ENCODE measurements at places on chromosomes 5 and 9.

DNA sequence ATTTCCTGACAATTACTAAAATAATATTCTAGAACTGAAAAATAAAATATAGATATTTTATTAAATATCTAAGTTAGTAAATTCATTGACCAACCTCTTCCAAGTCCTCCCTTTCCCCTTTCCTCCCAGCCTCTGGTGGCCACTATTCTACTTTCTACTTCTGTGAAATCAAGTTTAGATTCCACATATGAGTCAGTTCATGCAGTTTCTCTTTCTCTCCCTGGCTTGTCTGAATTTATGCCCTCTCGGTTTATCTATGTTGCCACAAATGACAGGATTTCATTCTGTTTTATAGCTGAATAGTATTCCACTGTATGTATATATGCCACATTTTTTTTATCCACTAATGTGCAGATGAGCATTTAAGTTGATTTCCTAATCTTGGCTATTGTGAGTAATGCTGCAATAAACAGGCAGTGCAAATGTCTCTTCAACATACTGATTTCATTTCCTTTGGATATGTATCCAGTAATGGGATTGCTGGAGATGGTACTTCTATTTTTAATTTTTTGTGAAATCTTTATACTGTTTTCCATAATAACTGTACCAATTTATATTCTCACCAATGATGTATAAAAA, 52.3 kb downstream of the WDR36 start:
- H3K4me3 ChIP-seq: no peak overlapping the region
- peaks cover 1% of the 10 kb centered on the region for H3K27me3 ChIP-seq
- H3K4me1 ChIP-seq: no peaks in the 10 kb centered on the region
- DNase-seq: no peak
- no peaks in the 10 kb centered on the region for H3K36me3 ChIP-seq

DNA sequence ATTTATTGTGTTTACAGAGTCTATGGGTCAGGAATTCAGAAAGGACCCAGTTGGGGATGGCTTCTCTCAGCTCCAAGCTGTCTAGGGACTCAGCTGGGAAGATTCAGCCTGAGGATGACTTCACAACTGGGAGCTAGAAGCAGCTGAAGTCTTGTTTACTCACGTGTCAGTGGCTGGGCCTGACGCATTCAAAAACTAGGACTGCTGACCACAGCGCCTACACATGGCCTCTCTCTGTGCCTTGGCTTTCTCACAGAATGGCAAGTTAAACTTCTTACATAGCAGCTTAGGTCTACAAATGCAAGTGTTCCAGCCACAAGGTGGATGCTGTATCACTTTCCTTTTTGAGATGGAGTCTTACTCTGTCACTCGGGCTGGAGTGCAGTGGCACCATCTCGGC, 16.3 kb upstream of the PPP2CA start:
- H3K4me1 ChIP-seq: no peaks in the 10 kb centered on the region
- no peak overlapping the region for H3K27ac ChIP-seq
- H3K4me3 ChIP-seq: no peak overlapping the region
- no peaks in the 10 kb centered on the region for H3K27me3 ChIP-seq
- no peaks in the 10 kb centered on the region for H3K36me3 ChIP-seq
- no peak for DNase-seq

- H3K36me3 ChIP-seq: no peaks in the 10 kb centered on the region
- no peak overlapping the region for H3K27ac ChIP-seq
- H3K4me1 ChIP-seq: peaks cover 2% of the 10 kb centered on the region
Observed at GRCh38 chr9:14271093-14271673, 42.8 kb downstream of the NFIB start.

GRCh38 chr5:56827924-56828323, 12.6 kb downstream of the MAP3K1 start:
- no peak overlapping the region for H3K4me3 ChIP-seq
- H3K36me3 ChIP-seq: no peaks in the 10 kb centered on the region
- peaks cover 76% of the 10 kb centered on the region for H3K4me1 ChIP-seq
- H3K27me3 ChIP-seq: no peaks in the 10 kb centered on the region

DNA sequence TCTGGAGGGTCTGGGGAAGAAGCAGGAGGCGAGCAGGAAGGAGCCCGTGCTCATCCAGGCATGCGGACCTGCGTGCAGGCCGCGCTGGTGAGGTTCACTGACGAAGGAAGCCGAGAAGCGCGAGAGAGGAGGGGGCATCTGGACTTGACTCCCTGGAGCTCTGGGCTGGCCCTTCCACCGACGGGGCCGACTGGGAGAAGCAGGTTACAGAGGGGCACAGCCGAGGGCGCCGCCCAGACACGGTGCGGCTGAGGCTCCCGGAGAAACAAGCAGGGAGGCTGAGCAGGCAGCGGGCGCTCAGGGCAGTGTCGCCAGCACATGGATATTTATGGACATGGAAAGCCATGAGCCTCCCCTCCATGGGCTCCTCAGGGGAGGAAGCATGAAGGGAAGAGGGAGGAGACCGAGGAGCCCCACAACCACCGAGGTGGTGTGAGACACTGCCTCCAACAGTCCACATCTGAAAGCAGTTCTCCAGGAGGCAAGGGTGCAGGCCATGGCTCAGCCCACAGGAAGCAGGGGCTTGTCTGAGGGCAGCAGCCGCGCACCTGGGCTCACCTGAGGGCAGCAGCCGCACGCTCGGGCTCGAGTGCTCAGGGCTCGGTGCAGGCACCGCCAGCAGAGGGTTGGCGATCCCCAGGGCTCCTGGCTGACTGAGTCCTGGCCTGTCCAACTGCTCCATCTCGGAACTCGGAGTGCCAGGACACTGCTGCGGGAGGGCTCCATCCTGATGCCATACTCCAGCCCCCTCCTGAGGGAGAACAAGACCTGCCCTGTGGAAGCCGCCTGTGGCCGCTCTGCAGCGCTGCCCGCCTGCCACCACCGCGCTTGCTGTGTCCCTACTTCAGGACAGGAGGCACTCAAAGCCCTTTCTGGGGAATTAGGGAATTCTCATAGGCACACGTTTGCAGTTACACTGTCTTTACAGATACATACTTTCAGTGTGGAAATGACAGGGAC, 15.7 kb upstream of the INPP5E start:
- H3K4me3 ChIP-seq: no peak overlapping the region
- no peaks in the 10 kb centered on the region for H3K27me3 ChIP-seq
- no peak overlapping the region for H3K27ac ChIP-seq
- no peaks in the 10 kb centered on the region for H3K4me1 ChIP-seq
- H3K36me3 ChIP-seq: peaks cover 42% of the 10 kb centered on the region

GRCh38 chr5:150645070-150645700, 4.7 kb downstream of the SYNPO start:
- no peak overlapping the region for H3K27ac ChIP-seq
- no peak overlapping the region for H3K4me3 ChIP-seq
- no peaks in the 10 kb centered on the region for H3K36me3 ChIP-seq
- H3K4me1 ChIP-seq: no peaks in the 10 kb centered on the region
- peaks cover 2% of the 10 kb centered on the region for H3K27me3 ChIP-seq

DNA sequence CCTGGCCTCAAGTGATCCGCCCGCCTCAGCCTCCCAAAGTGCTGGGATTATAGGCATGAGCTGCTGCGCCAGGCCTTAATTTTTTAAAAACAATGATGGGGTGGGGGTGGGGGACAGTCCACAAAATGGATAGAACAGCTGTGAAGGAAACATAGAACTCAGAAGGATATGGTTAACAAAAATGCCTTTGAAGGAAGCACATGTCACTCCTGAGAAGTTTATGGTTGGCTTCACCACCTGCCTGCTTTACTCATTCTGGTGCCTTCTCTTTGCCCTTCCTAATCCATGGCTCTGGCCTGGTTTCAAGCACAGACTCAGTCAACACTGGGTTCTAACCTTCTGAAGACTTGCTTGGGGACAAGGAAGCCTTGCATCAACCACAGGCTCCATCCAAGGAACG, 10.3 kb downstream of the BAG1 start:
- H3K36me3 ChIP-seq: peaks cover 58% of the 10 kb centered on the region
- no peak for DNase-seq
- H3K4me3 ChIP-seq: no peak overlapping the region
- H3K27ac ChIP-seq: no peak overlapping the region

- no peak for DNase-seq
- H3K4me1 ChIP-seq: peaks cover 95% of the 10 kb centered on the region
- H3K36me3 ChIP-seq: peaks cover 26% of the 10 kb centered on the region
Observed at GRCh38 chr5:132434416-132435286, 55.9 kb downstream of the IRF1 start.

- no peak overlapping the region for H3K27ac ChIP-seq
- no peak for DNase-seq
- no peaks in the 10 kb centered on the region for H3K4me1 ChIP-seq
- H3K36me3 ChIP-seq: no peaks in the 10 kb centered on the region
- no peak overlapping the region for H3K4me3 ChIP-seq
Observed at GRCh38 chr5:2261004-2261703, 378.4 kb upstream of the IRX4 start.

- H3K27ac ChIP-seq: no peak overlapping the region
- H3K4me3 ChIP-seq: no peak overlapping the region
- H3K4me1 ChIP-seq: peaks cover 11% of the 10 kb centered on the region
- no peaks in the 10 kb centered on the region for H3K36me3 ChIP-seq
Observed at GRCh38 chr5:10310066-10310779, 2.5 kb upstream of the CMBL start.

- H3K27me3 ChIP-seq: no peaks in the 10 kb centered on the region
- H3K4me1 ChIP-seq: no peaks in the 10 kb centered on the region
- H3K27ac ChIP-seq: no peak overlapping the region
- H3K4me3 ChIP-seq: no peak overlapping the region
- no peaks in the 10 kb centered on the region for H3K36me3 ChIP-seq
Observed at GRCh38 chr5:136432705-136433104, 67.4 kb upstream of the TRPC7 start.

DNA sequence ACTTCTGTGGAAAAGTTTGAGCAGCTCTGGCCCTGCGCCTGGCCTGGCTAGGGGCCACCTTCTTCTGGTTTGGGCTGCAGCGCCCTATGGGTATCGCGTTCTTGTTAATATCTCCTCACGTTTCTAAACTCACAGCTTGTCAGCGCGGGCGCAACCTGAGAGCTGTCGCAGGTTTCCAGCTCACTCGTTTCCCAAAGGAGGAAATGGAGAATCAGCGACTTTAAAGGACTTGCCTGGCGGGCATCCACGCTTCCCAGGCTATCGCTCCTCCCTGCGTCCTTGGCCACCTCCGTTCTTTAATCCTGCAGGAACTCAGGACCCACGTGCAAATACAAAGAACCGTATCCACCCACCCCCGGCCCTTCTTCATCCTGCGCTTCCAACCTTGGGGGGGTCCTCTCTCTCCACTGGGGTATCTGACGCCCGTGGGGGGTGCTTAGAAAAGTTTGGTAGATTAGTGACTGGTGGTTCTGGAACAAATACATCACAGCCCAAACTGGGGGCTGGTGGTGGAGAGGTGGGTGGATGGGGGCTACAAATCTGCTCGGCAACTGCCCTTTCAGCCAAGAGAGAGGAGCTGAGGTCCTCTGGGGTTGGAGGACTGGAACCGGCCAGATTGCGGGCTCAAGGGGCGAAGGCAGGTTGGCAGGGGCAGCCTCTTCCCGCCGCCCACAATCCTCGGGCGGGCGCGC, 578 bp upstream of the PSAT1 start:
- peaks cover 31% of the 10 kb centered on the region for H3K4me1 ChIP-seq
- DNase-seq: no peak
- H3K4me3 ChIP-seq: peak overlapping the region; percentile 91
- H3K27ac ChIP-seq: no peak overlapping the region
- peaks cover 15% of the 10 kb centered on the region for H3K27me3 ChIP-seq

- H3K27ac ChIP-seq: no peak overlapping the region
- H3K4me3 ChIP-seq: peak overlapping the region; percentile 69
- H3K27me3 ChIP-seq: peaks cover 6% of the 10 kb centered on the region
- no peaks in the 10 kb centered on the region for H3K36me3 ChIP-seq
Observed at GRCh38 chr5:73160239-73160671, 12.7 kb upstream of the TMEM174 start.

DNA sequence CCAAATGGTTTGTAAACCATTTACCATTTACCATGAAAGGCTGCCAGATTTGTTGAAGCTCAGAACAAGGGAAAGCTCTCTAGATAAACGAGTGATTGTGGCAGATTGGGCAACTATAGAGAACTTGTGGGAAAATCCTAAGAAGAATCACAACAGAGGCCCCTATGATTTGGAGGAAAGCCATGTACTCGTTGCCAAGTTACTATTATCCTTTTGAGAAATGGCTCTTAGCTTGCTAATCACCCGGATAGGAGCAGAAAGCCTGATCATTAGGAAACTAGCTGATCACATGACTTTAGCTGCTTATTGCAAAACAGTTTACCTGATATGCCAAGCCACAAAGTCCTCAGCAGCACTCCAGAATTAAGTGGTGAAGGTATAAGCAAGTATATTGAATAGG, 23.5 kb upstream of the ATG10 start:
- H3K4me1 ChIP-seq: no peaks in the 10 kb centered on the region
- no peaks in the 10 kb centered on the region for H3K36me3 ChIP-seq
- no peak overlapping the region for H3K4me3 ChIP-seq

DNA sequence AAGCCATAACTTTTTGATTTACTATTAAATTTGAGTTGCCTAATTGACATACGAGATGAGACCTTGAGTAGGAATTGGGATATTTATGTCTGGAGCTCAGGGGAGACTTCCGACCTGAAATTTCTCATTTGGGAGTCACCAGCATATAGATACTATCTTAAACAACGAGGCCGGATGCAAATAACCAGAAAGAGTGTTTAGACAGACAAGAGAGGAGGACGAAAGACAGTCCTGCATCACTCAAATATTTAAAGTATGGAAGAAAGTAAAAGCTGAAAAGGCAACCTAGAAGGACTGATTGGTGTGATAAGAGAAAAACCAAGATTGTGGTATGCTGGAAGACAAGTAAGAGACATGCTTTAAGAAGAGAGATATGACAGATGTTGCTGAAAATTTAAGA, 675.0 kb upstream of the NUDT12 start:
- DNase-seq: no peak
- H3K36me3 ChIP-seq: no peaks in the 10 kb centered on the region

- no peaks in the 10 kb centered on the region for H3K4me1 ChIP-seq
- H3K27me3 ChIP-seq: no peaks in the 10 kb centered on the region
- H3K27ac ChIP-seq: no peak overlapping the region
- DNase-seq: no peak
- H3K36me3 ChIP-seq: no peaks in the 10 kb centered on the region
- no peak overlapping the region for H3K4me3 ChIP-seq
Observed at GRCh38 chr9:72557549-72557948, 36.1 kb downstream of the TMC1 start.

GRCh38 chr5:171336521-171337209, 27.6 kb downstream of the TLX3 start:
- H3K4me3 ChIP-seq: peak overlapping the region; percentile 80
- no peak overlapping the region for H3K27ac ChIP-seq
- H3K36me3 ChIP-seq: no peaks in the 10 kb centered on the region
- peaks cover 11% of the 10 kb centered on the region for H3K4me1 ChIP-seq
- DNase-seq: peak; percentile 38

- H3K27me3 ChIP-seq: peaks cover 7% of the 10 kb centered on the region
- peaks cover 60% of the 10 kb centered on the region for H3K4me1 ChIP-seq
- no peaks in the 10 kb centered on the region for H3K36me3 ChIP-seq
- H3K27ac ChIP-seq: peak overlapping the region; percentile 95
- peak; percentile 67 for DNase-seq
Observed at GRCh38 chr9:91162784-91163443, 198.8 kb downstream of the AUH start.

DNA sequence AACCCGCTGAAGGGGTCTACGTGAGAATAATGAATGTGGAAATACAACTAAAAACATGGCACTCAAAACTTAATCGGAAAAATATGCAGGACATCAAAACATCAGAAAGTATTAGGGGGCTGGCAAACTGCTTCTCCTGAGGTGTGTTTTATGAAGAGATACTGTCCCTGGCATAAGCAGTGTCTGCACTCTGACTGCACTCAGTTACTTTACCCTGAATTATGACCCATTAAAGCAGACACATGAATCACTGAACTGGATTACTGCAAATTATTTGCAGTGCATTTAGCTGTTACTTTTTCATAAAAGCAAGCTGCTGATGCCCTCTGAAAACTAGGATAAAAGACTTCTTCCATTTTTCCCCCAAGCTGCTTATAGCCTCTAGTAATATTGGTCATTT, 164.9 kb downstream of the AP3B1 start:
- H3K27me3 ChIP-seq: no peaks in the 10 kb centered on the region
- no peak overlapping the region for H3K4me3 ChIP-seq
- peaks cover 32% of the 10 kb centered on the region for H3K36me3 ChIP-seq

GRCh38 chr5:135625486-135625885, 46.7 kb upstream of the CXCL14 start:
- H3K27ac ChIP-seq: no peak overlapping the region
- H3K4me3 ChIP-seq: no peak overlapping the region
- H3K4me1 ChIP-seq: no peaks in the 10 kb centered on the region

Measured in immature natural killer cell (primary cell).